ENCODE measurements at places on chromosomes 1 and 21. TPM values are rescaled to one million over a fixed set of nuclear protein-coding genes. Genes with fewer than 3 reads are reported as not detected.
A peak's percentile ranks its signal among the peaks of the same experiment; 100 is the strongest.

GRCh38 chr1:89999628-90000027 lies 4.7 kb downstream of the ZNF326 start:
- DNase-seq = no peak

DNA sequence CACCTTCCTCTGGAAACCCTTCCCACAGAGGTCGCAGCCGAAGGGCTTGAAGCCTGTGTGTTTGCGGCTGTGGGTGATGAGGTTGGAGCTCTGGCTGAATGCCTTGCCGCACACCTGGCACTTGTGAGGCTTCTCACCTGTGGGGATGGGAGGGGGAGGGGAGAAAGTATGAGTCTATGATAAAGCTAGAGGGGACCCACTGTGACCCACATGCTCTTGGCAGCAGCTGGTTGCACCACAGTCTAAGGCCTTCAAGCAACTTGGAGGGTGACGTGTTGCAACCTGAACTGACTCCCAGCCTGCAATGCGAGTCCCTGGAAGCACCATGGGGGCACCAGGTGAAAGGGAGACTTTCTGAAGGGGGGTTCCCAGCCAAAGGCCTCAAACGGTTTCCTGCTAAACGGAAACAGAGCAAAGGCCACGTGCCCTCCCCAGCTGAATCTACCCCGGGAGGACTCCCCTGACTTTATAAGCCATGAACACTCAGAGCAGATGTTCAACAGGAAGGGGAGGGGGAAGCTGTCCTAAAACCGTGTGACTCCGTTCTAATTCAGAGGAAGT lies 10.6 kb downstream of the GFI1 start:
- DNase-seq = no peak

DNA sequence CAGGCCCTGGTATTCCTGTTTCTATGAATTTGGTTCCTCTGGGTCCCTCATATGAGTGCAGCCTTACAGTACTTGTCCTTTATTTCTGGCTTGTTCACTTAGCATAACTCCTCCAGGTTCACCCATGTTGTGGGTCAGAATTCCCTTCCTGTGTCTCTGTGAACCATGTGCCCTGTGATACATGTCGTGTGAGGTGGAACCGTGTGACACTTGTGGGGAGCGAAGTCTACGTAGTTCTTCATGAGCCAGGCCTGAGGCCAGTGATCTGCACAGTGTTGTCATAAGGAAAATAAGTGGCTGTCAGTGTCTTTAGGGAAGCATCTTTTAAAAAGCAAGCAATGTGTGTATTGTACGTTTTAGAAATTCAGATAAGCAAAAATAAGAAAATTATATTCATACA lies 122.8 kb downstream of the GALNT2 start:
- no peak for DNase-seq

- DNase-seq = no peak
Observed at GRCh38 chr1:78787544-78787943, 137.9 kb downstream of the IFI44 start.

DNA sequence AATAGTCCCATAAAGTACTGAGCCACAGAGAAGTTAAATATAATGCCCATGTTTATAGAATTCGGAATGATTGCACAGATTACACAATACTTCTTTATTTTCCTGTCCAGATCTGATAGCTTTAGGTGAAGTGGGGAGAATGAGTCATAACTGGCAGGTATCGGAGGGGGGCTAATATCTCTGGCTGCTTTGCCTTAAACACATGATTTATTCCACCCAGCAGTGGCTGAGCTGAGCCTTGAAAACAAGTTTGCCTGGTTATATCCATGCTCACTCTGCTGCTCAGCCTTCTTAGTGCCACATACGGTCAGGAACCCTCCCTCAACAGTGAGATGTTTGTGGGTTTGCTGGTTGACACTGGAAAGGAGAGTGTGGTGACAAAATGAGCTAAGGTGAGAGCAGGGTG lies 119.7 kb upstream of the ZNF648 start:
- no peak for DNase-seq

GRCh38 chr1:169999331-169999741 lies 75.2 kb downstream of the KIFAP3 start:
- DNase-seq = peak; percentile 48

DNA sequence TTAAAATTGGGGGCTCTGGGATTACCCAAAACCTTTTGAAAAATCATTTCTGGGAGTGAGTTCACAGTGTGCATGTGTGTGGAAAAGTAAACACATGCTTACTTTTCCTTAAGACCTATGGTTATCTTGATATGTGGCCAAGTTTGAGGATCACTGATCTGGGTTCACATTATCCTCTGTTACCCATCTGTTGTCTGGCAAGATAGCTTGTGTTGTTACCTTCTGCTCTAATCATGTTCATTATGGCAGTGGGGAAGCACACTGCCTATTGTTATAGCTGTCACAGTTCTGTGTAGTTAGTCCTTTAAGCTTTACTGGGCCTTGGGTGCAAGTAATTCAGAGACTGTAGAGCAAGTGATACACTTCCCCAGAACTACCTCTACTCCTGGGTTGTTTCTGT lies 5.0 kb downstream of the CTBS start:
- DNase-seq = no peak

GRCh38 chr1:177282976-177283375 lies 112.2 kb downstream of the BRINP2 start:
- no peak for DNase-seq

DNA sequence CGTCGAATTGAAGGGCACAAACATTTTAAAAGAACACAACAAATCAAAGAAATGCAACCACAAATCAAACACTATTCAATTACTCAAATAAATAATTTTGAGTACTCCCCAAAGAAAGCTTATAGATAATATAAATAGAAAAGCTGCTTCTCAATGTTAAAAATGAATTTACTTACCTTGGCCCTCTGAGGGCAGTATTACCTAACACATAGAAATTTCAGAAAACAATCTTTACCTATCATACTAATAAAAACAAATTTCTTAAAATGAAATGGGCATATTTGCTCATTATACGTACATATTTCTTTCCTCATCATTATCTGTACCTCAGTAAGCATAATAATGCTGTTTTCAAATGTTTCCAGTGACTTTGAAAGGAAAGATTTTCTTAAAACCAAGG lies 141.8 kb downstream of the AKT3 start:
- no peak for DNase-seq

- no peak for DNase-seq
Observed at GRCh38 chr1:31503570-31503969, 72.7 kb upstream of the TINAGL1 start.

DNA sequence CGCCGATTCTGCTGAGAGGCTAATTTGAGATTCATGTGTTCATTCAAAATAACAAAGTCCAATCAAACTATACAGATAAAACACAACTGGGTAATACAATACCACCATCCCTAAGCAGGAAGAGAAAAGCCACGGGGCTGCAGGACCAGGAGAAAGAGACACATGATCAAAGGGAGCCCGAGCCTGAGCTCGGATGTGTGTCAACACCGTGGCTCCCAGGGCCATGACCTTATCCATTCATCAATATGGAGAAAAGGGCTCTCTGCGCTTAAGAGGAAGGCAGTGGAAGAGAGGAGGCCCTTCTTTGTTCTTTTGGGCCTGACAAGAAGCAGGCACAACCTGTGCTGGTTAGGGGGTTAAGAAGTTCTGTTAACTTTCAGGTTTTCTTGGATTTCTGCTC lies 56.7 kb downstream of the HUNK start:
- DNase-seq = no peak

- no peak for DNase-seq
Observed at GRCh38 chr1:147807405-147807804, 47.0 kb upstream of the GJA5 start.

DNA sequence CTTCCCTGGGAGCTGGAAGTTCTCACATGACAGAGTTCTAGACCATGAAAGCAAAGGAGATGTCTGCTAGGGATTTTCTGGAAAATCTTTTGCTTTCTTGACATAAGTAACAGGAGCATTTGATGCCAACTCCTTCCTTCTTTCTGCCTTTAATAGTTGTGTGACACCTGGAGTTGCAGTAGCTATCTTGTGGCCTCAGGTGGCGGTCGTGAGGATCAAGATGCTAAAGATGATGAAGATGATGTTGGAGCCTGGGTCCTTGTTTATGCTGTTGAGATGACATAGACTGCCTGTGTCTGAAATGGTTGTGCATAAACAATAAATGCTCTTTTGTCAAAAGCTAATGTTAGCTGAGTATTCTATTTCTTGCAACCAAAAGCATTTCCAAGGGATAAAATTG lies 32.7 kb upstream of the KIRREL1 start:
- no peak for DNase-seq

DNA sequence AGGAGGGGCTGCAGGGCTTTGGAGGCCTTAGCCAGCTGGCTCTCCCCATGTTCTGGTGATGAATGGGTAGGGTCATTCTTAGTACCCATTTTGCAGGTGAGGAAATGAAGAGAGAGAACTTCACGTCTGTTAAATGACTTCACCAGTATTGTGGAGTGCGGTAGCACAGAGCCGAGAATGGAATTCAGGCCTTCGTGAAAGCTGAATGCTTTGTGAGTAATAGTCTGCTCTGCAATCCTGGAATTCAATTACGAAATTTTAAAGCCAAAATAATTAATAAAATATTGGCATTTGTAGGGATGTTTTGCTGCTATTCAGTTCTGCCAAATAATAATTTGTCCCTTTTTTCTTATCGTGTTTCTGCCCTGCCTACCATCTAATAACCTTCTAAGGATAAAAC lies 197.7 kb downstream of the GREM2 start:
- DNase-seq = no peak

GRCh38 chr1:31063631-31064030 lies 1.9 kb downstream of the PUM1 start:
- no peak for DNase-seq

DNA sequence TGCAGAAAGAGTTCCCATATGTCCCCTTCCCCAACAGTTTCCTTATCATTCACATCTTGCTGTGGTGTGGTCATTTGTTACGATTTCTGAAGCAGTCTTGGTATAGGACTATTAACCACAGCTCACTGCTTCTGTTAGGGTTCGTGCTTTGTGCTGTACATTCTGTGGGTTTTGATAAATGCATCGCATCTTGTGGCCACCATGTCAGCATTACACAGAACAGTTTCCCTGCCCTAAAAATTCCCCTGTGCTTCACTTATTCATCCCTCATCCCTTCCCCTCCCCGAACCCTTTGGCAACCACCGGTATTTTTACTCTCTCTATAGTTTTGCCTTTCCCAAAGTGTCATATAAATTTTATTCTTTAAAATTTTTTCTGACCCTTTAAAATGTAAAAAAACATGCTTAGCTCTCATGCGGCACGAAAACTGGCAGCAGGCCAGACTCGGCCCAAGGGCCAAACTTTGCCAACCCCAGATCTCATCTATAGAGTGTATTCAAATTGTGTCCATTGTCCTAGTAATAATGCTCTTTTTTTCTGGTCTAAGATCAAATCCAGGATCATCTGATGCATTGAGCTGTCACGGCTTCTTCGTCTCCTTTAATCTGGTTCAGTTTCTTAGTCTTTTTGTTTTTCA lies 78.2 kb downstream of the SIM2 start:
- DNase-seq = no peak

GRCh38 chr1:92030656-92031107 lies 897 bp downstream of the EPHX4 start:
- no peak for DNase-seq

DNA sequence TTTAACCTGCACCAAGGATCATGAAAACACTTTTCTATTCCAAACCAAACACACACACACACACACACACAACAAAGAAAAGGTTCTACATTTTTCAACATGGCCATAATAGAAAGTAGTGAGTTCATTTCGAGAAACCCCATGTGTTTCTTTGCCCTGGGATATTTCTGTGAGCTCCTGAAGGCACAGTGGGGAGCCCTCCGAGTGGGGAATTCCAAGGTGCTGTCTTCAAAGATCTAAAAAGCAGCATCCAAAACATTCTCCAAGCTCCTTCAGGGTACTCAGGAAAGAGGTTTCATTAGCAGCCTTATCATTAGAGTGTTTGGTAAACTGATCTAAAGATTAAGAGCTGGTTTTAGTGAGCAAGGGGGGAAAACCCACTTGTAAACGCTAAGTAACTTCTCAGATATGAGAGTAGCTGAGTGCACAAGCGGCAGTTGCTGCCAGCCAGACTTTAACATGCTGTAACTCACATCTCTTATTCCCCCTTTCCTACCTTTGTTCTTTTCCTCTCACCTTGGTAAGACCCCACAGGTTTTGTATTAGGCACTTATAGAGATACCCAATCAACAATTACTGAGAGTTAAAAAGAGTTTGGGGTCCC lies 38.3 kb downstream of the ZC3H11B start:
- no peak for DNase-seq

DNA sequence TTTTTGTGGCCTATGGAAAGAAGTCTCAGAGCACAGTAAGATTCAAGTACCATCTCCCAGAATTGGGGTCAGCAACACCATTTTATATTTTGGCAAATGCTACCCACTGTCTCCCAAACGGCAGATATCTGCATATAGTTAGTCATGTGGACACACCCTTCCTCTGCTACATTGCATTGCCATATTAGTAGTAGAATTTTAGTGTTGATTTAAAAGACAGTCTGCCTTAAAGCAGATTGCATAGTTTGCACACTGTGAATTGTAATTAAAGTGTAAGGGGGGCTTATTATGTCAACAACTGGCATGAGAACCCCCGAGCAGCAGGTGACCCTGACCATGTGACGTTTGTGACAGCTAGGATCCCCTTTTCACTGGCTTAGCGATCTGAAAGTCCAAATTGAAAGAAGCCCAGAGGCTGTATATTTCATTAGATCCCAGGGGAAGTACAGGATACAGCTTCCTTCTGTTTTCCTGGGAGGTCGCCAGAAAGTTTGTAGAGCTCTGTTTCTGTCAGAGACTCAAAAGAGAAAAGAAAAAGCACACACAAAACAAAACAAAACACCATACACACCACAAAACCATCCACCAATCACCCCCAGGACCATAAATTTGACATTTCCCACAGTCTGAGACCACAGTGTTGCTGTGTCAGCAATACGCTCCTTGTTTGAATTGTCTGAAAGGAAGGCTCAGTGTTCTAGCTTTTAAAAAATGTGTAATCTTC lies 172.4 kb downstream of the NFIA start:
- DNase-seq = no peak

- no peak for DNase-seq
Observed at GRCh38 chr21:35346697-35347096, 297.6 kb upstream of the RUNX1 start.

GRCh38 chr21:34687065-34687464 lies 18.3 kb downstream of the CLIC6 start:
- DNase-seq = no peak

The PCAT6 gene
- 1.0 TPM for total RNA-seq

The DHCR24 gene
- 9.4 TPM for total RNA-seq

The EPHX1 gene
- total RNA-seq = 68.6 TPM

The CLEC20A gene
- total RNA-seq = not detected

The INKA2 gene
- total RNA-seq = 28.4 TPM

The AUNIP gene
- total RNA-seq = 0.11 TPM

All from Right ventricle myocardium superior (tissue), 1 donor.